ENCODE measurements at places on chromosomes 2 and 18. TPM values are rescaled to one million over a fixed set of nuclear protein-coding genes. Genes with fewer than 3 reads are reported as not detected.

Gene CD226
- 0.10 TPM for total RNA-seq

Gene SERPINB10
- total RNA-seq, result not detected

Gene MTERF4
- total RNA-seq, result 12.3 TPM

Gene MCEE
- total RNA-seq, result 16.5 TPM

Gene SLC5A7
- total RNA-seq, result not detected

DNA sequence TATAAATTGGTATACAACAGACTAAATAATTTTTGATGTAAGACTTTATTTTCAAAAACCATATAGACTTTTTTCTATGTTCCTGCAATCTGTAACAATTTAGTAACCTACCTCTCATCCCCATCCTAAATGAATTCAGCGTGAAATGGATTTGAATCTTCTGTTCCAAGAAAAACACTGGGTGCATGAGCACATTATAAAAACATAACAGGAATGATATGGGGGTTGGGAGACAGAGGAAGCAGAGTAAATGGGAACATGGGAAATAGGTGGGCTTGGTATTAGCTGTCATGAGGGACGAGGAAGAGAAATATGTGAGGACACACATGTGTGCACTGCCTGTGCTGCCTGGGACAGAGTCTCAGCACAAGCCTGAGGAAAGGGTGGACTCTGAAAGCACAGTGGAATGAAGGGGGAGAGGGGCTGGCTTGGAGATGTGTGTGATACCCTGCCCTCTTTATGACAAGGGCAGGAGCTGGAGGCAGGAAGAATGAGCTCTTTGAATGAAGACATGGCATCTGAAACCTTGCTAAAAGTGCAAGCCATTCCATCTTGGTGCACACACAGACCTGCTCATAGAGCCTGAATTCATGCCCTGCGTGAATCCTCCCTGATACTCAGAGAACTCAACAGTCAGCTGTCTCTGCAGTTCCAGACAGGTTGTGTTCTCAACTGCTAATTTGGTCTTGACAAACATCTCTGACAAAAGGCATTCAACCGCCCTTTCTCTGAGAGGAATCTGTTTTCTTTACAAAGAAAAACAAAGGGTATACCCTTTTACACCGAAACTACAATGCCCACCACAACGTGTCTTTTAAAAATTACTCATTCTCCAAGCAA lies 66.6 kb downstream of the EPB41L3 start:
- DNase-seq, result no peak

- DNase-seq, result no peak
Observed at GRCh38 chr2:231246171-231246842, 47.9 kb downstream of the ARMC9 start.

GRCh38 chr2:84181927-84182326 lies 277.2 kb downstream of the SUCLG1 start:
- DNase-seq, result no peak

DNA sequence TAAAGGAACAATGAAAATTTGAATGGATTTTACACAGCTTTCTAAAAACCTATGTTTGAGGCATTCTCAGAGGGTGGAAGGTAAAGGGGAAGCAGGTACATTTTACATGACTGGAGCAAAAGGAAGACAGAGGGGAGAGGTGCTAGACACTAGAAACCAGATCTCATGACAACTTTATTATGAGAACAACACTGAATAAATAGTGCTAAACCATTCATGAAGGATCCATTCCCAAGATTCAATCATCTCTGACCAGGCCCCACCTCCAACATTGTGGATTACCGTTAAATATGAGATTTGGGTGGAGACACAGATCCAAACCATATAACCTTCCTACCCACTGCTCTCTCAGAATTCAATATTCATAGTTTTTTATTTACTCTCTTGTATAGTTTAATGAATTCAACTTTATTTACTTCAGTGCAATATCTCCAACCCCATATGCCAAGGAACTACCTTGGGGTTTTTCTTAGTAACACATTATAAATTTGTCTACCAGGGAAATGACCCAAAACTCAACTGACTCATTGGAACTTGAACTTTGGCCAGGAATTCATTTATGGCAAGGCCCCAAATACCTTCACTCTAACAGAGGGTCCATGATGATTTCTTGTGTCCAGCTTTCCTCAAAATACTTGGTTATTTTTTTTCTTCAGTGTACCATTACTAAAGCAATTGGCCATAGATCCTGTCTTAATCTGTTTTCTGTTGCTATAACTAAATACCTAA lies 317.8 kb downstream of the GULP1 start:
- DNase-seq, result peak; percentile 74

DNA sequence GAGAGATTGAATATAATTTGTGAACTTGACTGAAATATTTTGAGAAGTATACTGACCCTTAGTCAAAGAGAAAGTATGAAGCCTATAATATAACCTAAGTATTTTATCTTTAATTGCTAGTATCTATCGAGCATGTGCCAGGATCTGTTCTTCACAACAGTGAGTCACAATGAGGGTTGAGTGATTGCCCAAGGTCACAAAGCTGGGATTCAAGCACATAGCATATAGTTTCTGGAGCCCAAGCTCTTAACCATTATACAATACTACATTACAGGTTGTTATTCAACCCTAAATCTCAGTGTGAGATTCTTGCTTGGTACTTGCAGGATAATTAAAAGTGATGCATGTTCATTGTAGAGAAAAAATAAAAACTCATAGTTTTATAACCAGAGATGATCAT lies 97.2 kb downstream of the RAB3GAP1 start:
- peak; percentile 31 for DNase-seq

DNA sequence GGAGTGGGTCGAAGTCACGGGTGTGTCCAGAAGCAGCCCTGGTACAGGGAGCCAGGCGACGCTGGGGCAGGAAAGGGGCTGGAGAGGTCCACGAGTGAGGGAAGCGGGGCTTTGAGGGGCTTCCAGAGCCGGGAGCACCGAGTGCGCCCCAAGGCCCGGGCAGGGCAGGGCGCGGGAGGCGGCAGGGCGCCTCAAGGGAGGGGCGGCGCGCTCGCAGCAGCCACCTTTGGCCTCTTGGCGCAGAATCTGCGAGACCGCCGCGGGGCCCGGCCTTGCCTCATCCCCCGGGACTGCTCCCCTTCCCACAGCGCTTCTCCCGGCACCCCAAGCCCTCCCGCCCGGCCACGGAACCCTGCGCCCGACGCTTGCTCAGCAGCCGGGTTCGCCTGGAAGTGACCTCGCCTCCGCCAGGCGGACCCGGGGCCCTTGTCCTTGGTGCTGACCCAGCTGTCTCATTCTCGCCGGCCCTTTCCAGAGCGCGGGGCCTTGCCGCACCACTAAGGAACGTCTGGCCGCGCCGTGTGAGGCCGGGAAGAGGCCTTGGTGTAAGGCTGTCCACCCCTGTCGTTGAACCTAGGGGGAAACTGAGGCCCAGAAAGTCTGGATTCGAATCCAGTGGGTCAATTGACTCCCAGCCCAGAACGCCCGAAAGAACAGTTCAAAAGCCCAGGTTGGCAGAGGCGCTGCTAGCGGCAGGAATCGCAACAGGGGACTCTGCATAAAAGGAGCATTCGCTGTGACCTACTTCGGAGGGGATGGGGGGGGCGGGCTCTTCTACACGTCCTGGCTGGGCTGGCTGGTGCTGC lies 584 bp upstream of the DNER start:
- peak; percentile 71 for DNase-seq

DNA sequence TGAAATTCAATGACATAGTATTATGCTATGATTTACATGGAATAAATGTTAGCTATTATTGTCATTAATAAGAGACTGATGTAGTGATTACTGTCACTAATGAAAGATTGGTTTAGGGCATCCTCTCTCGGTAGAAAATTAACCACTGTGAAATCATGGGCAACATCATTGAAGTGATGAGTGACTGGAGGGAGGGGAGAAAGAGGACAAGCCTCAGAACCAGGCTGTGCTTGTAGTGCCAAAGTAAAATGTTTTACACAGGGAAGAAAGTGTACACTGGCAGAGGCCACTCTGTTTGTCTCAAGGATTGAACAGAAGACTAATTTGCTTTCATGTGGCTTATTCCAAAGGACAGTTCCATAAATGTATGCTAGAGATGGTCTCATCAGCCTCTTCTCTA lies 456.2 kb upstream of the TCF4 start:
- DNase-seq, result no peak

DNA sequence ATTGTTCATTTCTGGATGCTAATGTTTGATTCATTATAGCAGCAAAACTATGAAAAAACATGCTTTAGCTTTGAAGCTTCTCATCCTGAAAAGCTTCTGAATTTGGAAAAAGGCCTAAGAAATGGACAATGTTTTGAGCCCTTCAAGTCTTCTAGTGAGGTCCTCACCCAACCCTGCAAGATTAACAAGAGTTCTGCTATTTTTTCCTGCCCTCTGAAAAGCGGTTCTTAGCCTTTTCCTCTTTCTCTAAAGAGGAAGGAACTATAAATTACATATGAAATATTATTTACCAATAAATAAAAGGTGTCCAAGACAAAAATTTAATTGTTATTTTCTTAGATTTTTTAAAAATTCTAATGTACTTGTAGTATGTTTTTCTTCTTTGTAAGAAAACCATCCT lies 19.9 kb upstream of the CDH19 start:
- no peak for DNase-seq

GRCh38 chr2:157959249-157959648 lies 83.1 kb upstream of the ACVR1 start:
- DNase-seq, result no peak

- peak; percentile 51 for DNase-seq
Observed at GRCh38 chr2:61423714-61424113, 47.2 kb downstream of the USP34 start.

DNA sequence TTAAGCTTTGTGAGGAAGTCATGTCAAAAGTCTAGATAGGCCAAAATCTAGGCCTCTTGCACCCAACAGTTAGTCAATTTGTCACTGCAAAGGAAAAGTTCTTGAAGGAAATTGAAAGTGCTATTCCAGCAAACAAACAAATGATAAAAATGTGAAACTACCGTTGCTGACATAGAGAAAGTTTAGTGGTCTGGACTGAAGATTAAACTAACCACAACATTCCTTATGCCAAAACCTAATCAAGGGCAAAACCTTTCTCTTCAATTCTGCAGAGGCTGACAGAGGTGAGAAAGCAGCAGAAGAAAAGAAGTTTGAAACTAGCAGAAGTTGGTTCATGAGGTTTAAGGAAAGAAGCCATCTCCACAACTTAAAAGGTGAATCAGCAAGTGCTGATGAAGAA lies 44.0 kb upstream of the LRRTM4 start:
- no peak for DNase-seq

GRCh38 chr18:59730896-59731295 lies 33.7 kb upstream of the CCBE1 start:
- no peak for DNase-seq

DNA sequence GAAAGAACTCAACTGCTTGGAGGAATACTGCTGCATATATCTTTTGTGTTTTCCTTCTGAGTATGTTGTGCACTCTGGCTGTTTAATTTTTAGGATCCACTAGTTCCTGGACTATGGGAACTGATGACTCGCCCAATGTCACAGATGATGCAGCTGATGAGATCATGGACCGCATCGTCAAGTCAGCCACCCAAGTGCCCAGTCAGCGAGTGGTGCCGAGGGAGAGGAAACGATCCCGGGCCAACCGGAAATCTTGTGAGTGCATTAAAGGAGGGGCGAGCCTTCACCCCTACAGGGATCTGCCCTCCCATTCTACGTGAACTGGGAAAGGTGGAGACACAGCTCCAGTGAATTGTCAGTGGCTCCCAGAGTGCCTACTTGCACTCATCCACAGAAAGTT lies 59.6 kb downstream of the TPGS2 start:
- peak; percentile 48 for DNase-seq

DNA sequence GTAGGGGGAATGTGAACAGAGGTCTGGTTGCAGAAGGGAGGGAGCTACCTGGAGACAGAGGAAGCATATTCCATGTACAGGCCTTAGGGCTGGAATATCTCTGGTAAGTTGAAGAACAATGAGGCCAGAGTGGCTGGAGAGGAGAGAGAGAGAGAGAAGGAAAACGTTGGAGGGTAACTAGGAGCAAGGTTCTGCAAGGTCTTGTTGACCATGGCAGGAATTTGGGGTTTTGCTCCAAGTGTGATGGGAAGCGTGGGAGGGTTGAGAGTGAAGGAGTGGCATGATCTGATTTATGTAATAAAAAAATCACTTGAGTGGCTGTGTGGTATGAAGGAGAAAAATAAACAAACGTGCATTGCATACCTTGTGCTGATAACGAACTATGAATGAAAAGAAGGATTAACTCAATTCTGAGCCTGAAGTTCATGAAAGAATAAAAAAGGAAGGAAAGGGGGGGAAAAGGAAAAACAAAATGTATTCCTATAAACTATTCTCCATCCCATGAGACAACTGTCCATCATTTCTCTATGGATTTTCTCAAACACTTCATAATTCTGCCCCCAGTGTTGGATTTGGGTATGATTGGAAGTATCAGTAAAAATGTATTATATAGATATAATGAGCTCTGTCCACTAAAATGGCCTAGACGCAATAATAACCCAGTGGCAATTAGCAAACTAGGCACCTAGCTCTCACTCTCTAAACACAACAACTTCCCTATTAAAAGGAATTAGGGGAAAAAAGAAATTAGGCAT lies 59.7 kb upstream of the PMAIP1 start:
- DNase-seq, result no peak

DNA sequence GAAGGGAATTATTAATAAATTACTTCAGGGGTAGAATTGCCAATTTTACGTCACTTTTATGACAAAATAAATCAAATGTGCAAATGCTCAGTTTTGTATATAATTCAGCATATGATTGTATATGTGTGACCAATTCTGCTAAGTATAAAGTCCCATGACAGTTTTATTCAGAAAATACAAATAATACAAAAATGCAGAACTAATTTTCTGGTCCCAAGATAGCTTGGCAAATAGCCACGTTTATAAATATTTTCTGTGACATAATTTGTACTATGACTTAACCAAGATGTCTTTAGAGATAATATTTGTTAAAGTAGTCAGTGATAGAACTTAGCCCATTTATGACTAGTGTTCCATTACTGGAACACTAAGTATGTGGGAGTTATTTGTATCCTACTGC lies 24.2 kb upstream of the CAB39 start:
- DNase-seq, result no peak

DNA sequence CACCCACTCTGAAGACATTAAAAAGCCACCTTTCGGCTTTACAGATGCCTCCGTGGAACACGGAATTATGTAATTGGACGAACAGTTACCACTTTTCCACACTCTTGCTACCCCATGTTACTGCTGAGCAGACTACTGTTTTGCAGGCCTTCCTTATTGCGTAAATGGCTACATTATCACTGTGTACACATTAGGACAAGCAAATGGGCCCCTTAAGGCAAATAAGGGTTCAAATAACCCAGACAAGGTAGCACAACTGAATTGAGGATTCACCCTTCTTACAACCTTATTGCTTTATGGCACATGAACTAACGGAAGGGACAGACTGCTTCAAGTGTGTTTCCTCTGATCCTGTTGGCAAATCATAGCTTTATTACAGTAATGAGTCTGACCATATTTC lies 832.2 kb upstream of the FANCL start:
- DNase-seq, result no peak

Measured in M059J (cell line).